ENCODE measurements at places on chromosomes 1 and 21. TPM values are rescaled to one million over a fixed set of nuclear protein-coding genes. Genes with fewer than 3 reads are reported as not detected.

DNA sequence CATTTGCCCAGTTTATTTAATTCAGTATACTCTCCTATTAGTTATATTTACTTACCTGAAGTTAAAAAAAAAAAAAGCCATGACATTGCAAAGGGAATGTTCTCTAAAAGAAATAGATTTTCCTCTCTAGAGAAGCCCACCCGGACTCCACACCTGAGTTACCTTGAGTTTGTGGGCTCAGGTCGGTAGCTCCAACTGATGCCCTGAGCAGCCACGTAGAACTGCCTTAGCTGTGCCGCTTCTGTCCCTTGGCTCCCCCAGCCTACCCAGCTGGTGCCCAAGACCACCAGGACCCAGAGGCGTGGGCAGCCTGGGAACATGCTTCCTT is 250 bp downstream of the F5 start:
- H3K27ac ChIP-seq: peak overlapping the region; percentile 91
- DNase-seq: no peak
- peaks cover 9% of the 10 kb centered on the region for H3K36me3 ChIP-seq
- no peaks in the 10 kb centered on the region for H3K27me3 ChIP-seq
- peak overlapping the region; percentile 91 for H3K4me3 ChIP-seq
- peaks cover 67% of the 10 kb centered on the region for H3K4me1 ChIP-seq

GRCh38 chr21:17461014-17461413 is 51.8 kb upstream of the CXADR start:
- H3K27me3 ChIP-seq: peaks cover 4% of the 10 kb centered on the region
- H3K36me3 ChIP-seq: no peaks in the 10 kb centered on the region
- no peak overlapping the region for H3K4me3 ChIP-seq

DNA sequence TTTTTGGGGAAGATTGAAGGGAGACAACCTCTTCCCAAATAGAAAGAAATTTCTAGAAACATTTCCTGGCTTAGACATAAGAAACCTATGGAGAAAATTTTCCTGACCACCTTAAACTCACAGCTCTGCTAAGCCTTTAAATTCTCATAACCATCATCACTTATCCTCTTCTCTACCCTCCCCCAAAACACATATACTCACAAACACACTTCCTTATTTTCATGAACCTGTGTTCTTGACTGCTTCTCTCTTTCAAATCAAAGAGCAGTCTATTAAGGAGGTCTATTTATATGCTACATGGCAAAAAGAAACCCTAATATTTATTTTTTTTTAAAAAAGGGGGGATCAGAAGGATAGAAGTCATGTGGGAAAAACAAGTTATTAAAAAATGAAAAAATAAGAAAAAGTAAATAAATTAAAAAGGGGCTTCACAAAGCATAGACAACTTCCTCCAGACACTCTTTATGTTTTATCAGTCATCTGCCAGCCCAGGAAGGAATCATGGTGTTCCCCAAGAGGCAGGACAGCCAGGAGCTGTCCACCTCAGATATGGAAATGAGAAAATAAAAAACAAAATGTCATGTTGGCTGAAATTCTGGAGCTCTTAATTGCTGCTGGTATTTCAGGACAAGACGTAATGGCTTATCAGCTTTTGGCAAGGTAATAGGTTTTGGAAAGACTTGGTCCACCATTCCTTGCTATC is 12.8 kb upstream of the RGS2 start:
- no peak overlapping the region for H3K27ac ChIP-seq
- DNase-seq: no peak
- no peaks in the 10 kb centered on the region for H3K36me3 ChIP-seq
- H3K4me1 ChIP-seq: no peaks in the 10 kb centered on the region

GRCh38 chr1:181344091-181344490 is 139.2 kb upstream of the CACNA1E start:
- H3K4me3 ChIP-seq: no peak overlapping the region
- H3K27me3 ChIP-seq: no peaks in the 10 kb centered on the region
- no peaks in the 10 kb centered on the region for H3K36me3 ChIP-seq
- no peak for DNase-seq

The CYP2J2 gene
- total RNA-seq: 1.4 TPM

The TDRD10 gene
- total RNA-seq: not detected

The INAVA gene
- not detected for total RNA-seq
